Activated CD4-positive, alpha-beta T cell treated with anti-CD3 and anti-CD28 coated beads for 24 hours (primary cell): ENCODE measurements at places on chromosomes 6 and 20.

- DNase-seq: no peak
Observed at GRCh38 chr20:18663932-18664331, 76.1 kb downstream of the DTD1 start.

DNA sequence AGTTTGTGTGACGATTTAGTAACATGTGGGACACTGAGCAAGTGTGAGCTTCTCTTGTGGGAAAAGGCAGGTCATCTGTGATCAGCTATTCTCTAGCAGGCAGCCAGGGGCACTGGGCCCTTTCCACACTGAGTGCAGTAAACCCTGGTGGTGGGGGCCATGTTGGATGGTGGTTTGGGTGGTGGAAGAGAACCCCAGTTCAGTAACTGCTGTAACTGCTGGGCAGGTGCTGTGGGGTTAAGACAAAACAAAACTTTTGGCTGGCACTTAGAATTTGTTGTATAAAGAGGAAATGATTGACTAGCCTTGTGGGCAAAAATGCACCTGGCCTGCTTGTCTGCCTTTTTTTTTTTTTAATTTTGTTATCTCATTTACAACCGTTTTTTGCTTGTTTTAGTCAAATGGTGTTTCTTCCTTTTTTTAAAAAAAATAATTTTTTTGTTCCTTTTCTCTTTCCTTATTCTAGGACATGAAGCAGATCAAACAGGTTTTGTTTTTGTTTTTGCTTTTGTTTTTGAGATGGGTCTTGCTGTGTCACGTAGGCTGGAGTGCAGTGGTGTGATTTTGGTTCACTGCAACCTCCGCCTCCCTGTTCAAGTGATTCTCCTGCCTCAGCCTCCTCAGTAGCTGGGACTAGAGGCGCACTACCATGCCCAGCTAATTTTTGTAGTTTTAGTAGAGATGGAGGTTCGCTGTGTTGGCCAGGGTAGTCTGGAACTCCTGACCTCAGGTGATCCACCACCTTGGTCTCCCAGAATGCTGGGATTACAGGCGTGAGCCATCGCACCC is 59.8 kb downstream of the IGF2R start:
- no peak for DNase-seq

DNA sequence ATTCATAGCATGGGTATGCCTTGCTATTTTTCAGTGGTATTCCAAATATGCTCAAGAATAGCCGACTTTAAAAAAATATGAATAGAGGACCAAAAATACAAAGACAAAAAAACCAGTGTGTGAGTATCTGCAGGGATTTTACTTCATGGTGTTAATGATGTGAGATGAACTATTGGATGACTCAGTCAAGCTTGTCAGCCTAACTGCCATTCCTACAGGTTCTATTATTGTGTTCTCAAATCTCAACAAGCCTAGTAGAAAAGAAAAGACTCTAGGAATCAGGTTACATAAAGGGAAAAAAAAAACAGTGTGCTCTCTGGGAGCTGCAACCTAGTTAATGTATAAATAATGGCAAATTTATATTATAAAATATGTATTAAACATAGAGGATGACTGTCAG is 588.4 kb upstream of the BTBD3 start:
- DNase-seq: no peak

DNA sequence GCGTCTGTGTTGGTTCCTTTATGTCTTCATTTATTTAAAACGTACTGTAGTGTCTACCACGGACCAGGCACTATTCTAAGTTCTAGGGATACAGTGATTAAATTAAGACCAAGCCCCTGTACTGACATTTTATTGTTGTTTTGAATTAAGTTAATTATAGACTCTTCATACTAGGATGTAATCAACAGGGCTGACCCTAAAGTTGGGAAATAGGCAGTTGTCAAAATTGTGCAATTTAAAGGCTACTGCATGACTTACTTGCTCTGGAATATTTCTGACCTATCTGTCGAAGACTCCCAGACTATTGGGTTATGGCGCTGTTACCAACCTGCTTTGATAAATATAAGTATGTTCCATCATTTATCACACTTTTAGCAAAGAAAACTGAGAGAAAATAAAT is 6.7 kb downstream of the MYO6 start:
- no peak for DNase-seq

DNA sequence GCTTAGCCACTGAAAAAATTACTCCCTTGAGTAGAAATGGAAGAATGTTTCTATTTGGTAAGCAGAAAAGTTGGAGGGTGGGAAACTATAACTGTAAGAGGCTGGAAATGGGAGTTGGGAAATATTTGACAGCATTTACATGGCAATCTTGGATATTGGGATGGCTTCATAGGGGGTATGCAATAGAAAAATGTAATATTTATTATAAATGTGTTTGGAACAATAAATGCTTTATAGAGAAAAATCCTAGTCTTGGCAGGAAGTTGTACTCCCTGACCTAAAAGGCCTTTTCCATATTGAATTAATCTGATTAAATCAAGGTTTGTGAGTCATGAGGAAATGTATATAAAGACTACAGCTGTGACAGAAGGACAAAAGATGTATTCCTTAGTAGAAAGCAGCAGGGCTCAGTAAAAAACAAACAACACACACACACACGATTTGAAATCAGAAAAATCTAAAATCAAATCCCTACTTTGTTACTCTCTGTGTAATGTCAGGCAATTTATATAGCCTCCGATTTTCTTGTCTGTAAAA is 272.3 kb downstream of the CD109 start:
- DNase-seq: no peak

GRCh38 chr20:54539521-54540046 is 64.2 kb downstream of the DOK5 start:
- no peak for DNase-seq

DNA sequence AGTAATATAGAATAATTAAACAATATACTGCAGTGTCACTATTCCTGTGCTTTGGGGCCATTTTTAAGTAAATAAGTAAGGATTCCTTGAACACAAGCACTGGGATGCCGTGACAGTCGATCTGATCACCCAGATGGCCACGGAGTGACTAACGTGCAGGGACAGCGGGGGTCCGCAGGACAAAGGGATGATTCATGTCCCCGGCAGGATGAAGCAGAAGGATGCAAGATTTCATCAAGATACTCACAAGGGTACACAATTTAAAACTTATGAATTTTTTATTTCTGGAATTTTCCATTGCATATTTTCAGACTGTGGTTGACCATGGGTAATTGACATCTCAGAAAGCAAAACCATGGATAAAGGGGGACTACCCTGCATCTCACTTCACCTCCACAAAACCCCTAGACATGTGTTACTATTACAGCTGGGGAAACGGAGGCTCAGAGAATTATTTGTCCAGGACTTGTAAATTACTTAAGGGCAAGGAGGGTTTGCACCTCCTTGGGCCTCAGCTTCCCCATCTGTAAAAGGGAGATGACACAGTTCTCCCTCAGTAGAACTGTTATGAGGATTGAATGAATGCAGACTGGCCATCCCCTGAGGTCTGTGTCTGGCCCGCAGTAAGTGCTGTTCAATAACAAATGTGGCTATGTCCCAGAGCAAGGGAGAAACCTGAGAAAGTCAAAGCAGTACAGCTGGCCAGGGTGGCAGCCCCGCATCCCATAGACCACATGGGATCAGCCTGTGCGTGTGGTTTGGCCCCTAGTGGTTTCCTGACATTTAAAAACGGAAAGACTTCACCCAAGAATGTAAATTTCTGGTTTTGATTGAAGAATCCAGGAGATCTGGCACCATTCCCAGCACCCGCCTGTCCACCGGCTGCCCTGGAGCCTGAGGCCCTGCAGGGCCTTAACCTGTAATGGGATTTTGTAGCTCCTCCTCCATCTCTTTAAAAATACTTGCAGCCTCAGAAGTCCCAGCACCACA is 235.5 kb downstream of the BMP7 start:
- DNase-seq: no peak

DNA sequence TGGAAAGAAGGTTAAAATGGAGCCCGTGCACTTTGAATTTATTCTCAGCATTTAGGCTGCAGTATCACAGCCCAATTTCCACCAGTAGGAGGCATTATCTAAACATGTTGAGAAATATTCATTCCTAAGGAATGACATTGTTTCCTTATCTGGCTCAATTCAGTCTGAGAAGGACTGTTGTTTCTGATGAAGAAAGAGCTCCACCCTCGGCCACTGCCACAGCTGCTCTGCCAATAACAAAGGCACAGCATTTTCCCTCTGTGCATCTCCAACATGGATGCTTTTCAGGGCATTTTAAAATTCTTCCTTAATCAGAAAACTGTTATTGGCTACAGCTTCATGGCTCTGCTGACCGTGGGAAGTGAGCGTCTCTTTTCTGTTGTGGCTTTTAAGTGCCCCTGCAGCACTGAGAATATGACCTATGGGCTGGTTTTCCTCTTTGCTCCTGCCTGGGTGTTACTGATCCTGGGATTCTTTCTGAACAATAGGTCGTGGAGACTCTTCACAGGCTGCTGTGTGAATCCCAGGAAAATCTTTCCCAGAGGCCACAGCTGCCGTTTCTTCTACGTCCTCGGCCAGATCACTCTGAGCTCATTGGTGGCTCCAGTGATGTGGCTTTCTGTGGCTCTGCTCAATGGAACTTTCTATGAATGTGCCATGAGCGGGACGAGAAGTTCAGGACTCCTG is at the start of gene CALHM5:
CALHM5 (plus strand) TSS at position 216 of the 687 bp plus-strand sequence; CDS start at position 274, 58 bp downstream.
- no peak for DNase-seq

DNA sequence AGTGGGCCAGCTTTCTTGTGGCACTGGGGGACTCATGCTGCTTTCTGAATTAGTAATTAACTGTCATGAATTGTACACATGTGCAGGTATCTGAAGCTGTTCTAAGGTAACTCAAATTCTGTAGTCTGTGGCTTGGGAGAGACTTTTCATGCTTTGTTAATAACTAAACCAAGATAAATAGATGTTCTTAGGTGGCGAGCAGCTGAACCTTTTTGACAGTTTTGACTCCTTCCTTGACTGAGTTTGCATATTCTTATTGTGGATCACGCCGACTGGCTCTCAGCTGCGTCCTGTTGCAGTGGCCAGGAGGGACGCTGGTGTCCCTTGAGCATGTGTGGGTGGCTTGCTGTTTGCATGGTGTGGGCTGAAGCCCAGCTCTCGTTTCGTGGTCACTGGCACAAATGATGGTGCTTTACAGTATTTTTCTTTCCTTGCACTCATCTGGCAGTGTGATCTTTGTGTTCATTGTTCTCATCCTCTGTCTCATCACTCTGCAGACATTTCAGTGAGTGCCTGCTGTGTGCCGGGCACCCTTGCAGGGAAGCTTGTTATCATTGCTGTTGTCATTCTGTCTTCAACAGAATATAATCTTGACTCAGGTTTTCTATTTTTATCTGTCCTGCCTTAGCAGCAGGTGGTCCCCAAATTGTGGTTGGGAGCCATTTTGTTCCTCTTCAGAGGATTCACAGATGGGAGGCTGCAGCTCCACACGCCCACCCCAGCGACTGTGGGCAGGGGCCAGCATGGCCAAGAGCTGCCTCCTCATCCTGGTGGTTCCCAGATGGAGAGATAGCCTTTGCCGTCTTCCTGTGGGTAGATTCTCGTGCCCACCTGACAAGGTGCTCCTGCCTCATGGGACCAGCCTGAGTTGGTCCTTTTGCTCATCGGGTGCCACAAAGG is 39.6 kb downstream of the DUSP22 start:
- DNase-seq: no peak

- DNase-seq: no peak
Observed at GRCh38 chr6:7473805-7474719, 67.4 kb upstream of the DSP start.

DNA sequence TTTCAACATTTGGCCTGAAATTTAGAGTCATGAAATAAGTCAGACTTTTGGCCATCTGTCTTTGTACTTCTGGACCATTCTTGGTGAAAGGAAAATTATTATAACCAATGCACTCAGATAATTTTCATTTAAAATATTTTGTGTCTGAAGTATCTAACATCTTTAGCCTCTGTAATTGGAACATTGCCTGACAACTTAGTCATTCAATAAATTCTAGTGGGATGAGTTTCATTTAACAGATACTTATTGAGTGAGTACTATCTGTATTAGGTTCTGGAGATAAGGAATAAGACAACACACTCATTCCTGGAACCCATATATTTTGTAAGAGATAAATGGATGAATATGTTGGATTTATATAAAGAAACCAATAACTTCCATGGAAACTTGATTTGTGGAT is 536.0 kb downstream of the BCKDHB start:
- DNase-seq: no peak

GRCh38 chr6:137487869-137488149 is 6.4 kb downstream of the OLIG3 start:
- no peak for DNase-seq

- DNase-seq: no peak
Observed at GRCh38 chr6:12228447-12229146, 61.6 kb upstream of the EDN1 start.

DNA sequence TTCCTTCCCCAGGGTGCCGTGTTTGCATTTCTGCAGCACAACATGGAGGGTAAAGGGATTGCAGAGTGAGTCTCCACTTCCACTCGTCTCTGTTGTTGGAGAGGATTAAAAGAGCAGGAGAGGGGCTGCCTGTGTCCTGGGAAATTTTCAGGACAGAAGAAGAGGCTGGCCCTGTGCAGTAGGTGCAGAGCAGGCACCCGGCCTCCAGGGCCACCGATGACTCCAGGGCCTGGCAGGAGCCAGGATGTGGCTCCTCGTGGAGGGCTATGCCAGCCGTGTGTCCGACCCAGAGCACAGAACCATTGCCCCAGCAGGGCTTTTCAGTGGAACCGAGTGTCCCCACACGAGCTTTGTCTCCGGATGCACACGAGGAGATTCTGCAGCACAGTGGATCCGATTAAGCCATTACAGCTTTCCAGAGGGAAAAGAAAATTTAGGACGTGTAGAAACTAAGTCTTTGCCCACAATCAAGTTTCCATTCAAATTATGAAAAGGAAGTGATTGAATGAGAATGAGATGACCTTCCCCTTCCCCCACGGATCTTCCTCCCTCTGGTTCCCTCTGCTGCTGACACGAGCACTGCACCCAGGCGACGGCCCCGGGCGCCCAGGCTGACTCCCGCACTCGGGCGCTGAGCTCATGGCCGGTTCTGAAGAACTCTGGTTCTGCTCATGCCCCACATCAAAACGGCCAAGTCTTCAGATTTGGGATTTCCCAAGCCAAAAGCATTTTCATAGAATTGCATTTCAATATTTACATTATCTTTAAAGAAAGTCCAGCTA is 43.1 kb upstream of the UNC93A start:
- DNase-seq: no peak

- DNase-seq: no peak
Observed at GRCh38 chr6:37129566-37129965, 40.4 kb upstream of the PIM1 start.

- DNase-seq: no peak
Observed at GRCh38 chr6:65182681-65183080, 524.3 kb downstream of the EYS start.
